Stimulated activated CD8-positive, alpha-beta memory T cell treated with anti-CD3 and anti-CD28 coated beads, Interleukin-15, amount 100 ng/mL, for 24 hours (primary cell): ENCODE measurements at places on chromosomes 7 and 10.

DNA sequence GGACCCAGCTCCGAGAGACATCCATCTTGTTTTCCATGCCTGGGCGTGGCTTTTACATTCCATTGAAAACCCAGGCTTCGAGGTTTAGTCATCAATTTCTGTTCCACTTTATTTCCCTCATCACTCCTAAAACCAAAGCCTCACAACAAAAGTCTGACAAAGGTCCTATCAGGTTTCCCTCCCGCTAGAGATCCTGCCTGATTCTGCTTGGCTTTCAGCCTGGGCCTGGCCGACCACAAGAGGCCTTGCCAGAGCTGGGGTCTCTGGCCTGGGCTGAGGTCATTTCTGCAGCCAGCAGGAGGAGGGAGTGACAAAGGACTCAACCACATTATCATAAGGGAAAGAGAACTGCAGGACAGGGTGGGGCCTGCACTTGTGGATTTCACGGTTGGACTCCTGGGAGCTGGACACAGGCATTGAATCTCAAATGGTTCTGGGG, 167.0 kb downstream of the FANK1 start:
- DNase-seq = no peak

- DNase-seq = no peak
Measured at GRCh38 chr7:43076189-43076605, 36.2 kb upstream of the HECW1 start.

DNA sequence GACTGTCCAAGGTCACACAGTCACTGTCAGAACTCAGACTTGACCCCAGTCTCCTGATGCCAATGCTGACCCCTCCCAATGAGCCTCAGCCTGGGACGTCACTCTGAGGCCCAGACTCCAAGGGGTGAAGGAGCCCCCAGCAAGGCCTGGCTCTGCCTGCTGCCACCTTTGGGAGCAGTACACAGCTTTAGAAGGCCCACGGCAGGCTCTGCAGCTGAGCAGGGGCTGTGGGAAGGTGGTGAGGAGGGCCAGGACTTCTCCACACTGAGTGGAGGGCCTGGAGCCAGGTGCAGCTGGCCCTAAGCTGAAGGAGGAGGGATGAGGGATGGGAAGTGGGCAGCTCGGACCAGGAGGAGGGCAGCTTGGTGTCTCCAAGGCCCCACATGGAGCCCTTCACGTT, 23.9 kb upstream of the ZMIZ1 start:
- no peak for DNase-seq

GRCh38 chr10:68142761-68143160, 33.5 kb downstream of the MYPN start:
- no peak for DNase-seq

- no peak for DNase-seq
Measured at GRCh38 chr10:13739183-13739582, 152.4 kb downstream of the PRPF18 start.

- DNase-seq = no peak
Measured at GRCh38 chr10:1114719-1115606, 58.8 kb downstream of the WDR37 start.

DNA sequence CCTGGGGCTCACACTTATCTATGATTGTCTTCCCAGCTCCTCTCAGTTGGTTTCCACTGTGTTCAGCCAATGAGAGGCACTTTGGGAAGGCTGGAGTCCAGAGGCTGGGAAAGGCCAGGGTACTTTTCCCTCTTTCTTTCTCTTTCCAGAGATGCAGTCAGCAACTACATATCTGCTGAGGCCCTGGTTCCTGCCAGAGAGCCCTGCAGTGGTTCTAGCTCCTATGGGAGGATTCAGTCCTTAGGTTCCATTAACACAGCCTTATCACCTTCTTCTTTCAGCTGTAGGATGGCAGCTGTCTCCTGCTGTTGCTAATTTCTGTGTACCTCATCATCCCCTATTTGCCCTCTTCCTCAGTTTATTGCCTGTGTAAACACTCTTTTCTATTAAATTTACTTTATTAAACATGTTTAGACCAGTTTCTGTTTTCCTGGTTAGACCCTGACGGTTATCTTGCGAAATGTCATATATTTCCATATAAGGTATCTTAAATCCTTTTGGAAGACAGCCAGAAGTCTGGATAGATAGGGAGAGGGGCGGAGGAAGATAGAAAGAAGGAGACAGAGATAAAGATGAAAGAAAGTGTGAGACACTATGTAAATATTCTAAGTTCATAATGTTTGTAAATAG, 100.3 kb downstream of the HGF start:
- no peak for DNase-seq

- DNase-seq = no peak
Measured at GRCh38 chr10:90174531-90174930, 473.1 kb downstream of the KIF20B start.

GRCh38 chr7:85710960-85711359, 524.1 kb upstream of the SEMA3D start:
- DNase-seq = no peak

DNA sequence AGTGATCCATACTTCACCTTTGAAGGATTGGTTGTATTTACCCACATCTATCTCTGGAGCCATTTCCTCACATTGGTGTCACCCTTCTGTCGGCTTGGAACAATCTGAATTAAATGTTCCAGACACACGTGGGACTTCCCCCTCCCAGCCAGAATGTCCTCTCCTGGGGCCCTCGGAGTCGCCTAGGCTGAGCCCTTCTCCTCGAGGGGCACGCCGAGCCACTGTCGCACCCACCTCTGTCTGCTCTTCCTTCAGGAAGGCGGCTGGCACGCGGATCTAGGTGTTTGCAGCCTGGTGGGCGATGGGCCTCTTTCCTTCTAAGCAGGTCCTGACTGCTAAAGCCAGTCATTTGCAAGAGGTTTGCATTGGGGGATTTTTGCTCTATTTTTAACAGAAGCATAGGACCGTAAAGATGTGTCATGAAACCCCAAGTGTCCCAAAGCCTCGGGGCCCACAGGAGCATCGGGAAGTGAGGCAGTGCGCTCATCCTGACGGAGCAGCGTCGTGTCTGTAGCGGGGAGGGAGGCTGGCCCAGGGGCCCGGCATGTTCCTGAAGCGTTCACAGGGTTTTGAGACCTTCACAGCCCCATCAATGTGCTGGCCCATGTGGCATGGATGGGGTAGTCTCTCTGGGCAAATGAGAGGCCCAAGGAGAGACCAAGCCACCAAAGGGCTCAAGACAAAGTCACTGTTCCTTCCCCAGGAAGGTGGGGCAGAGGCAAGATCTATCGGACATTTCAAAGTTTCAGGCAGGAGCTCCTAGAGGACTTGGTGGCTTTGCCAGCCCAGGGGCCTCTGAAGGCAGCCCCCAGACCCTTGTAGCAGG, 86.7 kb downstream of the RGS10 start:
- DNase-seq = no peak

GRCh38 chr10:43979551-43979950, 330.9 kb upstream of the ZNF32 start:
- DNase-seq = no peak

DNA sequence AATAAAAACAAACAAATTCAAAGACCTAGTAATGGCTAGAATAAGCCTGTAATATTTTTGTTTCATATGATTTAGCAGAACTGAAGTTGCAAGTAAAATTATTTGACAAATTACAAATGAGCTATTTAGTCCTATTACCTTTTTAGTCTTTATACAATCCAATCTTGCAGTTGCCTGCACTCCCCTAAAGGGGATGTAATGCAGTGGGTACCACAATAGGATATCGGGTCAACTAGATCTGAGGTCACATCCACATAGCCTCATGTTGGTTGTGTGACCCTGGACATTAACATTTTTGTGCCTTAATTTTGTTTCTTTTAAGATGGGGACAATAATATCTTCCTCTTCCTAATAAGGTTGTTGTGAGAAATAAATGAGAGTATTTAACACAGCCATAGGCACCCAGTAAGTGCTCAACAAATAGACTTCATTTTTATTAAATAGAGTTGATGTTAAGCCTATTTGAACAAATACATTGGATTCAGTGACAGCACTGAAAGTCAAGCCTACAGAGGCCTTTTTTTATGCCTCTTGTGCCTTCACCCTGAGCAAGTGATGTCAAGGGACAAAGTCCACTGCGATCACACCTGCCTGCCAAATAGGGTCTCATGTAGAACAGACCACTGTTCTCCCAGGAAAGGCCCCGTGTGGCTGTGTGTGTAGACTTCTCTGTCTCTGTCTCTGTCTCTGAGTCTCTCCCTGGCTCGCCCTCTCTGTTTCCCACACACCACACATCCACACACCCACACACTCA, 124.8 kb downstream of the EVX1 start:
- DNase-seq = no peak

GRCh38 chr10:22294694-22295093, 21.5 kb upstream of the COMMD3 start:
- no peak for DNase-seq

DNA sequence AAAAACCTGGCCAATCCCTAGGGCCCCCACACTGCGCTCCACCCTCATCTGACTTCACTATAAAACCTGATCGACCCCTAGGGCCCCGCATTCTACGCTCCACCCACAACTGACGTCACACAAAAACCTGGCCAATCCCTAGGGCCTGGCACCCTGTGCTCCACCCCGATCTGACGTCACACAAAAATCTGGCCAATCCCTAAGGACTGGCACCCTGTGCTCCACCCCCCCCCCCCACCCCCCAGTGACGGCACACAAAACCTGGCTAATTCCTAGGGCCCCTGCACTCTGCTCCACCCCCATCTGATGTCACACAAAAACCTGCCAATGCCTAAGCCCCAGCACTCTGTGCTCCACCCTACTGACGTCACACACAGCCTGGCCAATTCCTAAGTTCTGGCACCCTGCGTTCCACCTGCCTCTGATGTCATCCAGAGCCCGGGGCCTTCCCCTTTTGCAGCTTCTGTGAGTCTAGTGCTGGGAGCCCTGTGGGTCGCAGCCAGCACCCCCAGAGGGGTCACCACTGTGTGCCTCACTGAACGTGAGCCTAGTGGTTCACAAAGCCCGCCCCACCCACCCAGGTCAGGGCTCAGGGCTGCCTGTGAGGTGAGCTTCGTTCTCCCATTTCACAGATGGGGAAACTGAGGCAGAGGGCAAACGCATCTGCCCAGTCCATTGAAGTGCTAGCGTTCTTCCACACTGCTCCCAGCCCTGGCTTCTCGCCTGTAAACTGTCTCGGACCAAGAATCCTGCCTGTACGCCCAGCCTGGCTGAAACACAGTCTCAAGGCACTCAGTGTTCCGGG, 40.6 kb downstream of the MICALL2 start:
- no peak for DNase-seq

- DNase-seq = no peak
Measured at GRCh38 chr7:133051066-133051465, 30.8 kb downstream of the CHCHD3 start.

GRCh38 chr7:132065193-132065988, 509.0 kb upstream of the PODXL start:
- no peak for DNase-seq

DNA sequence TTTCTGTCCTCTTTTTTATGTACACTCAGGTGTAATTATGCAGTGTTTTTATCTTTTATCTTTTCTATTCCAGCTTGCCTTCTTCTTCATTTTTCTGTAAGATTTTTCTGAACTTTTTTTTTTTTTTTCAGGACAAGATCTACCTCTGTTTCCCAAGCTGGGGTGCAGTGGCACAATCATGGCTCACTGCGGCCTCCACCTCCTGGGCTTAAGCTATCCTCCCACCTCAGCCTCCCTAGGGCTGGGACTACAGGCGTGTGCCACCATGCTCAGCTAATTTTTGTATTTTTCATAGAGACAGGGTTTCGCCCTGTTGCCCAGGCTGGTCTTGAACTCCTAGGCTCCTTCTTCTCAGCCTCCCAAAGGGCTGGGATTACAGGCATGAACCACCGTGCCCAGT, 6.3 kb upstream of the CALD1 start:
- no peak for DNase-seq

DNA sequence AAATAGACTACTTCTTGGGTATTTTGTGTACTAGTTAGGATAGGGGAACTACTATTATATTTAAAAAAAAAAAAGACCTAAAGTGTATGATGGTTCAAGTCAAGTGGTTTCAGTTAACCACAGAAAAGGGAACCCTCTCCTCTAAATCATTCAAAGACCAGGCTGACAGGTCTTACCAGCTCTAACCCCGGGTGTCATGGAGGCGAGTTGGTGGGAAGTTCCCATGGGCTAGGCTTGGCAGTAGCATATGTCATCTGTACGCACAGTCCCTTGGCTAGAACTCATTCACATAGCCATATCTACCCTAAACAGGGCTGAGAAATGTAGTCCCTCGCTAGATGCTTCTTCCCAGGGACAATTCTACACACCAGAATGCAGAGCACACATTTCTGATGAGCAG, 37.7 kb upstream of the KCNMA1 start:
- DNase-seq = no peak

DNA sequence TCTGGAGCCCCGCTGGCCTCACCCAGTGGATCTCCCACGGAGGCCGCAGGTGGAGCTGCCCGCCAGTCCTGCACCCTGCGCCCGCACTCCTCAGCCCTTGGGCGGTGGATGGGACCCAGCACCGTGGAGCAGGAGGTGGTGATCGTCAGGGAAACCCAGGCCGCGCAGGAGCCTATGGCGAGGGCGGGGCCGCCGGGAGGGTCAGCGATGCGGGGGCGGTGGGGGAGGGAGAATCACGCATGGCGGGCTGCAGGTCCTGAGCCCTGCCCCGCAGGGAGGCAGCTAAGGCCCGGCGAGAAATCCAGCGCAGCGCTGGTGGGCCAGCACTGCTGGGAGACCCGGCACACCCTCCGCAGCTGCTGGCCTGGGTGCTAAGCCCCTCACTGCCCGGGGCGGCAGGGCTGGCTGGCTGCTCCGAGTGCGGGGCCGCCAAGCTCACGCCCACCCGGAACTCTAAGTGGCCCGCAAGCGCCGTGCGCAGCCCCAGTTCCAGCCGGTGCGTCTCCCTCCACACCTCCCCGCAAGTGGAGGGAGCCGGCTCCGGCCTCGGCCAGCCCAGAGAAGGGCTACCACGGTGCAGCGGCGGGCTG, 524.8 kb upstream of the TPK1 start:
- no peak for DNase-seq

DNA sequence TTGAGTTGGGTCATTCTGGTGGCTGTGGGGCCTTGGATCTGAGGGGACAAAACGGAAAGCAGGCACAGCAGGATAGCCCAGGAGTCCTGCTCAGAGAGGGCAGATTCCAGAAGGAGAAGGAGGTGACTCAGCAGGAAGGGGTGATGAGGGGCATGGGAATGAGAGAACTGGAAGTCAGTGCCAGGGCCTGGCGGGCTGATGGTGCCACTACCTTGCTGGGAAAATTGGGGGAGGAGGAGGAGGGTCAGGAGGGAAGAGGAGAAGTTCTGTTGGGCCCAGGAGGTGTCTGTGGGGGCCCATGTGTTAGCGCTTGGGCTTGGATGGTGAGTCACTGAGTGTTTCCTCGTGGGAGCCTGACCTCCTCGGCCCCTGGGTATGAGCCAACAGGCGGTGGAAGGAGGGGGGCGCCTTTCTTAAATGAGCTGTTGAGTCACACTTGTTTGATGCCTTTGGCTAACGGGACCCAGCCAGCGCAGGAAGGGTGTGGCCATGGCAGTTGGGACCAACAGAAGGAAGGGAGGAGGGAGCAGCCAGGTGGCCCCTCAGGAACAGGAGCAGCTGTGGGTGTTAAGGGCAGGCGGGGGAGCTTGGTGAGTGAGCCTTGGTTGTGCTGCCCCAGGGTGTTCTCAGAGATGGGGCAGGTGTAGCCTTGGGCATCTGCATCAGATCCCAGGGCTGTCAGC, 130.0 kb upstream of the BTBD16 start:
- DNase-seq = no peak
